NCI-H2081 treated with DMSO at 0.1 percent for 48 hours (cell line): ENCODE measurements at places on chromosomes 2 and 18.

GRCh38 chr18:61703508-61703907 lies 189.3 kb downstream of the RNF152 start:
- no peak for DNase-seq

DNA sequence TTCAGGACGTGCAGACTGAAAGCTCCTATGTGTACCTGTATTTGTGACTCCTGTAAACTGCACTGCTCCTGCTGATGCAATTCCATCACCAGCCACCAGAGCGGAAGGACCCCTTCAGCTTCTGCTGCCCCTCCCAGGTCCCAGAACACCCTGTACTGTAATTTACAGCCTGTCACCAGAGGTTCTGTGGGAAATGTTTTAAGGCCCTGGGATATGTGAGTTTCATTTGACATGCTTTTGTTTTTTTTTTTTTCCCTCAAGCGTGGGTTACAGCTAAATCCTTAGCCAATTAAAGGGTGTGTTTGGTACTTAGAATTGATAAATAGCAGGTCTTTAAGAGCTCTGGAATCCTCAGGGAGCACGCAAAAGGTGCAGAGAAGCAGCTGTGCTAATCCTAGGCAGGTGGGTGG lies 79.4 kb downstream of the KCTD1 start:
- peak; percentile 20 for DNase-seq

GRCh38 chr2:143623231-143623908 lies 494.2 kb downstream of the ARHGAP15 start:
- no peak for DNase-seq

DNA sequence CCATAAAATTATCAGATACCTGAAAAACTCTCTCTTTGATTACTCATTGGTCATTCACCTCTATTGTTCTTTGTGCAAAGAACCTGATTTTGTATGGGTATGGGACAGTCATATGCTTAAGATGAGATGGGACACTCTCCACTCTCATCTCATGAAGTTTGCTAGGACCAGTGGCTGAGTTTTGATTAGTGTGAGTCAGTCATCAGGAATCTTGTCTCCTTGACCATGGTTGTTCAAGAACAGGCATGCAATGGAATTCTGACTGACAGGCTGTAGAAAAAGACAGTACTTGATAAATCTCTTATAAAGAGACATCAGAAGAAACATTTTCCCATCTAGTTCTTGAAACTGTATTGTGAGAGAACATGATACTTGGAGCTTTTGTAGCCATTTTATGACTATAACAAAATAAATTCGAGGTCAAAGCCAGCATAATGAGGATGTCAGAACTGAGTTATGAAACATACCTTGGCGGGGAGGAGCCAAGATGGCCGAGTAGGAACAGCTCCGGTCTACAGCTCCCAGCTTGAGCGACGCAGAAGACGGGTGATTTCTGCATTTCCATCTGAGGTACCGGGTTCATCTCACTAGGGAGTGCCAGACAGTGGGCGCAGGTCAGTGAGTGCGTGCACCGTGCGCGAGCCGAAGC lies 367.0 kb downstream of the NR4A2 start:
- no peak for DNase-seq

DNA sequence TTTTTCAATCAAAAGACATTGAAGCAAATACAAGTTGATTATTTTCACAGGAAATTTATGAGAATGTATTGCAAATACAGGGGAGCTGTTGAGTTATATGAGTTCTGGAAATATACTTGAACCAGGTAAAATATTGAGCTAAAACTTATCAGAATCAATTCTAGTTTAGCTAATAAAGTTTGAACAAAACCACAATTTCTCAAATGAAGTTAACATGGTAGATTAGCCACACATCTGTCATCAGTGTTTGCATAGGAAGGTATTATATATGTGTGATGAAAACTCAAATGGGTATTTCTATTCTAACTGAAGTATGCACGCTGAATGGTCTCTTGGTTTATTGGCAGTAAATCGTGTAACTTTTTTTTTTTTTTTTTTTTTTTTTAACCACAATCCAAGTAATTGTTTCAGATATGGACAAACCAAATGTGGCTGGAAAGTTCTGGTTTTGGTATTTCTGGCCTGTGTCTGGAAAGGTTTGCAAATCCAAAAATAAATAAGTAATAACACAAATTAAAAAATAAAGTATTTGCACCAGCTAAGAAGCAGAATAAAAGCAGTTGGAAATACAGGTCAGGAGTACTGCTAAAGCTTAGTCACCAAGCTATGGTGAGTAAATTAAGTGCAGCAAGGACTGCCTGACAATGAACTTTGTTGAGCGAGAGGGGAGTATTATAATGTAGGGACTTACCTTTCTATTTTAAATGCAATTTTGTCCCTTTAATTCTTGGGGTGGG lies 479.1 kb upstream of the FANCL start:
- no peak for DNase-seq
